Inflammatory macrophage treated with lipopolysaccharide for 4 hours (primary cell): ENCODE measurements at places on chromosomes 6 and 20.
A peak's percentile ranks its signal among the peaks of the same experiment; 100 is the strongest.

- no peak for DNase-seq
These were observed 66.3 kb downstream of the CBFA2T2 start for GRCh38 chr20:33556246-33556645.

DNA sequence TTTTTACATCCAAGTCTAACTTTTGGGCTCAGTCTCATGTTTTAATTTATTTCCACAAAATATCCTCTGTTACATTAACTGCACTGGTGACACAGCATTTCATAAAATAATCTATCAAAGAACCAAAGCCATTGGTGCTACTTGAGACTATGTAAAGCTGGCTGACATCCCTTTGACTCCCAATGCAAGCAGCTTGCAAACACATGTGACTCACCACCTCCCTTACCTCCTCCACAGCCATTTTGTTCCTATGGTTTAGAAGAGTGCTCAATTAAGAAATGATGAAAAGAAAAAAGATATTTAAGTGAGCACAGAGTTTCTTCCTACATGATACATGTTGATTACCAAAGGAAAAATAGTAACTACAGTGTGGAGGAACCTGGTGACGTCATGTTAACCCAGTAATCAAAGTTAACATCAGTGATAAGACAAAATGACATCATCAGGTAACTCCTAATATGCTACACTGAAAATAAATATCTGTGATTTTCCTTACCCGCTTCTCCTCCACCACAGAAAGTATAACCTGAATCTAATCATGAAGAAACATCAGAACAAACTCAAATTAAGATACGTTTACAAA, 53.3 kb upstream of the LGSN start:
- no peak for DNase-seq

DNA sequence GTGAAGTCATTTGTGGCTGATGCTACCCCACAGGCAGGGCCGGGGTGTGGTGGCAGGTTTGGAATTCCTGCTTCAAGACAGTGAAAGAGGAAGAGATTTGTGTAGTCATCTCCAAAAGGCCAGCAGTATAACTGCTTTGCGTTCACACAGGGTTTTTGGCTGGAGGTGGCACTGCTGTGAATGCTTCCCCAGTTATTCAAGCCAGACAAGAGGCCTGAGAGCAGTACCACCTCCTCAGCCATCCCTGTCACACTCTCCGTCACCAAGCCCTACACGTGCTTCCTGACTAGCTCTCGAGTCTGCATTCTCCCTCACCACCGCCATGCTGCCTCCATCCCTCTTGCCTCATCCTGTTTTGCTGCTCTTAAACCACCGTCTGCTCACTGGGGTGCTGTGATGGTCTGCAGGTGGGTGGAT, 23.9 kb downstream of the ARMC2 start:
- peak; percentile 69 for DNase-seq

DNA sequence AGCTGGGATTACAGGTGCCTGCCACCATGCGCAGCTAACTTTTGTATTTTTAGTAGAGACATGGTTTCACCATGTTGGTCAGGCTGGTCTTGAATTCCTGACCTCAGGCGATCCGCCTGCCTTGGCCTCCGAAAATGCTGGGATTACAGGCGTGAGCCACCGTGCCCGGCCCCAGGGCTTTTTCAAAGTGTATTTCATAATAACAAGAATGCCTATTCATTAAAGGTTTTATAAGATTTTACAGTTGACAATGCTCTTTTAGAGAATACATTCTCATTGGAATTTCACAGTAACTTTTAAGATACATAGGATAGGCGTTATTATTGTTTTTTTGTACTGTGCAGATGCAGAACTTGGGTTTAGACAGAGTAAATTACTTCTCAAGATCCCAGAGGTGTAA, 52.6 kb upstream of the PTPRK start:
- no peak for DNase-seq

- no peak for DNase-seq
These were observed 397.0 kb downstream of the SMOC2 start for GRCh38 chr6:168838037-168838399.

GRCh38 chr20:14142171-14142570, 146.9 kb downstream of the MACROD2 start:
- no peak for DNase-seq

GRCh38 chr6:117205876-117206275, 59.5 kb upstream of the VGLL2 start:
- no peak for DNase-seq

DNA sequence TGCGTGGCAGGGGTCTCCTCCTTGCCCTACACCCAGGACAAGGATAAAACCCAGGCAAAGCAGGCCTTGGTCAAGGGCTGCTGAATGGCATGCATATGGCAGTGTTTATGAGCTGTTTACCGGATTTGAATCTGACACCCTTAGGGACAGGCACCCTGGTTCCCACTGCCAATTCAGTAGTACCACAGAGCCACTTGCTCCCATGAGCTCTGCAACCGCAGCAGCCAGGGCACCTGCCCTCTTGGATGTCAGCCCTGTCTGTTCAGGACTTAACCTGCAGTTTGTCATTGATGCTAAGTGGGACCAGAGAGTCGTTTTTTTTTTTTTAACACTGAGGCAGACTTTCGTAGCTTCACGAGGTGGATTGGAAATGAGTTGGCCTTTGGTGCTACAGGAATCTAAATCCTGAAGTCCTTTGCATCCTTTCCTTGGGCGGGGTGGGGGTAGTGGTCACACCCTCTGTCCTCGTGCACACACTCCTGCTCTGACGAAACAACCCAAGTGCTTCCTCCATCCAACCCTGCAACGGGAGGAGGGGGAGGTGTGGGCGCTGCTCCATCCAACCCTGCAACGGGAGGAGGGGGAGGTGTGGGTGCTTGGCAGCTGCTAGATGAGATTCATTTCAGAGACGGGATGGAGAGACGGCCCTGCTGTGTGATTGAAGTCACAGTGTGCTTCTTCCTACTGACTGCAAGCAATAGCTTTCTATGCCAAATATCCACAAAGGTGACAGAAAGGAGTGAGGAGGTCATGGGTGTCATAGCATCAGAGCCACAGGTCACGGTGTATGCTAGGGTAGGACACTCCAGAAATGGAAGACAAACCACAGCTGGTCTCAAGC, 166.5 kb downstream of the SMOC2 start:
- no peak for DNase-seq

DNA sequence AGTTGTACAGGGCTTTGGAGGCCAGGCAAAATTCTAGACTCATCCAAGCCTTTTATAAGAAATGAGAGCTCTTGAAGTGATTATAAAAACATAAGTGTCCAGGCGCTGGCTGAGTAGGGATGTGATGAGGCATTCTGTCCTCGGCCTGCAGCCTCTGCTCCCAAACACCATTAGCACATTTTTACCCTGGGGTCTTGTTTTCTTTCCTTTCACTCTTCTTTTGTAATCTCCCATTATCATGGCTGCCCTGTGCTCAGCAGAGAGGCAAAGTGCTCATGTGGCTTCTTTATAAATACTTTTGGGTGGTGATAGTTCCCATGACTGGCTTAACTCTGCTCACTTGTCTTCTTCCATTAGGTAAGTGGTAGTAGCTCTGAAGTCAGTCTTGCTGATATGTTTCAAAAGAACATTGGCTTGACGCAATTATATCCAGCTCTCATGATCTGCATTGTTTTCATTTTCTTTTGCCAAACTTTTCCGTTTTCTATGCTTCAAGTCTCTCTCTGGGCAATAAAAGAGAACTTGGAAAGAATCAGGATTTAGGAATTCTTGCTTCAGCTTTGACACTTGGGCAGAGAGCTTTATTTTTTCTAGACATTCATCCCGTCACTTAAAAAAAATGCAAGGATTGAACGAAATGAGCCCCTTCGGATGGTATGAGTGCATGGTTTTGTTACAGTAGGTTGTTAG, 61.1 kb downstream of the CAP2 start:
- DNase-seq, result no peak

- peak; percentile 93 for DNase-seq
These were observed 92.6 kb upstream of the CLDN20 start for GRCh38 chr6:155171109-155171746.

DNA sequence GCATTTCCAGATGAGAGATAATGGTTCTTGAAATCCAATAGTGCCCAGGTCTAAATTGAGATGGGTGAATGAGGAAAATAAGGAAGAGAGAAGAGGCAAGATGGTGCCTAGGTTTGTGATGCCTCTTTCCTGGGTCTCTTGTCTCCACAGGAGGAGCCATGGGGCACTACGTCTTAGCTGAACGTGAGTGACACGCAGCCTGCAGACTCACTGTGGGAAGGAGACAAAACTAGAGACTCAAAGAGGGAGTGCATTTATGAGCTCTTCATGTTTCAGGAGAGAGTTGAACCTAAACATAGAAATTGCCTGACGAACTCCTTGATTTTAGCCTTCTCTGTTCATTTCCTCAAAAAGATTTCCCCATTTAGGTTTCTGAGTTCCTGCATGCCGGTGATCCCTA, 6.8 kb downstream of the HFE start:
- DNase-seq, result no peak

GRCh38 chr6:156256161-156256560, 521.0 kb upstream of the ARID1B start:
- DNase-seq, result peak; percentile 3

GRCh38 chr6:134289204-134289575, 28.7 kb downstream of the SGK1 start:
- no peak for DNase-seq

- DNase-seq, result peak; percentile 94
These were observed 6.8 kb upstream of the KIAA1755 start for GRCh38 chr20:38267296-38267695.

DNA sequence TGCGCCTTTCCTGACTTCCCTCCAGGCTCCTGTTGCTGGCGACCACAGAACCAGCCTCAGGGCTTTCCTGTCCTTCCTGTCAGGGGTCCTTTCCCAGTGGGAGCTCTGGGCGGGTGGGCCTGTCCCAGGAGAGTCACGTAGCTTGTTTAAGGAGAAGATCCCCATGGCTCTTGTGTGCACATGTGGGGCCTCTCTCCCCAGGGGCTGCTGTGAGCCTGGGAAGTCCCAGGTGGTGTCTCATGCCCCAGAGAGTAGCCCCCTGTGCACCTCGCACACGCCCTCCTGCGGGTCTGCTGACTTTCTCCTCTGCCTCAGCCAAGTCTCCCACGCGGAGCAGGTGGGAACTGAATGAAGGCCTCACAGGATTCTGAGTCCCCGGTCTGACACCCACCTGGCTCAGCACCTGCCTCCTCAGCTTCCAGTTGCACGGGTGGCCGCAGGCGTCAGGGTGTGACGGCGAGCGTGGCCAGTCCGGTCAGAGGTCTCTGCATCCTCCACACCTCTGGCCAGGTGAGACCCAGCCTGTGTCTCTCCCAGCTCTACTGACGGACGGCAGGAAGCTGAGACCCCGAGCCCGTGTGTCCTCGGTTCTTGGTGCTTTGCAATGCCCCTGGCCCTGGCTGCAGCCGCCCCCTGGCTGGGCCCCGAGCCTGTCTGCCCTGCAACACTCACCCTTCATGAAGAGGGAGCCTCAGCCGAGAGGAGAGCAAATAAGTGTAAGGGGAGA, 5.6 kb upstream of the NKAIN4 start:
- no peak for DNase-seq

GRCh38 chr20:45153147-45153546, 21.6 kb upstream of the PI3 start:
- no peak for DNase-seq

DNA sequence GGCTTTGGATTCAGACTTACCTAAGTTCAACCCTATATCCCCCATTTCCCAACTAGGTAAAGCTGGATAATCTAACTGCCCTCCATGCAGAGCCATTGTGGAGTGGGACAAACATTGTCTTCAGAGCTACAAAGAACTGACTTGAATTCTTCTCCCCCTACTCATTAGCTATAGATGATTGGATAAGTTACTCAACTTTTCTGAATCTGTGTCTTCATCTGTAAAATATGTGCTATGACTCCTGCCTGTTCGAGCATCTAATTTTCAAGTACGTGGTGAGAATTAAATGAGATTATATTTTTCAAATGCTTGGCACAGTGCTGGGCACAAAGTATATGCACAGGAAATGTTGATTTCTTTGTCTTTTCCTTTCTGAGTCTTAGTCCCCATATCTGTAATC, 240.3 kb upstream of the TCF21 start:
- no peak for DNase-seq

DNA sequence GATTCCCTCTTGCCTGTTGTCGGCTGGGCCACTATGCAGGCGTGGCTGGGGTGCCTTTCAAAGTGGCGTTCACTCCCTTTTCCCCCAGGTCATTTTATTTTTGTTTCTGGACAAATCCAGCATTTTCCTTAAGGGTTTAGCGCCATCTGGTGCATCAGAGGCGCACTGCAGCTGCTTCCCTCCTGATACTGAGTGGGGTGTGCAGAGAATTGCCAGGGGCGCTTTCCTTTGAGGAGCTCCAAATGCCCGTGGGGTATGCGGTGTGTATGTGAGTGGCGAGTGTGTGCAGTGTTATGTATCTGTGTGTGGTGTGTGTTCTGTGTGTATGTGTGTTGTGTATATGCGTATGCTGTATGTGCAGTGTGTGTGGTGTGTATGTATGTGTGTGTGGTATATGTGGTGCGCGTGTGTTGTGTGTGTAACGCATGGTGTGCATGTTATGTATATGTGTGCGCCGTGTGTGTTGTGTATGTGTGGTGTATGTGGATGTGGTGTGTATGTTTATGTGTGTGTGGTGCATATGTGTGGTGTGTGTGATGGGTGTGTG, 100.1 kb upstream of the AGPAT4 start:
- peak; percentile 69 for DNase-seq
